Activated naive CD8-positive, alpha-beta T cell treated with anti-CD3 and anti-CD28 coated beads for 36 hours (primary cell): ENCODE measurements at places on chromosomes 5 and 9. TPM values are rescaled to one million over a fixed set of nuclear protein-coding genes. Genes with fewer than 3 reads are reported as not detected.

DNA sequence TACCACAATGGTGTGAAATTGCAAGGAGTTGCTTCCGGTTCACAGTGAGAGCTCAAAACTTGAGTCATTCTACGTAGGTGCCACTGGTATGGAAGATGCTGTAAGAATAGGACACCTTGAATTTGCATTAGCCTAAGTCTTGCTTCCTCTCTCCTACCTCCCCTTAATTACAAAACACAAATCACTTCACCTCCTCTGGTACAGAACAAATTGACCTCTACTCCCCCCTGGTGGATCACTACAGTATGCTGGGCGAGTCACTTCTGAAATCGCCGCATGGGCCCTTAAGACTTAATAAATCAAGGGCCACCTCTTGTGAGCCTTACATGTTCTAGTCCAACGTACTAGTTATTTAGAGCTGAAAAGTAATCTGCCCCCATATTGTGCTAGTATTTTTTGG lies 145.3 kb upstream of the SMARCA2 start:
- DNase-seq: peak; percentile 28
- H3K4me3 ChIP-seq: no peak overlapping the region
- H3K4me1 ChIP-seq: peaks cover 6% of the 10 kb centered on the region

DNA sequence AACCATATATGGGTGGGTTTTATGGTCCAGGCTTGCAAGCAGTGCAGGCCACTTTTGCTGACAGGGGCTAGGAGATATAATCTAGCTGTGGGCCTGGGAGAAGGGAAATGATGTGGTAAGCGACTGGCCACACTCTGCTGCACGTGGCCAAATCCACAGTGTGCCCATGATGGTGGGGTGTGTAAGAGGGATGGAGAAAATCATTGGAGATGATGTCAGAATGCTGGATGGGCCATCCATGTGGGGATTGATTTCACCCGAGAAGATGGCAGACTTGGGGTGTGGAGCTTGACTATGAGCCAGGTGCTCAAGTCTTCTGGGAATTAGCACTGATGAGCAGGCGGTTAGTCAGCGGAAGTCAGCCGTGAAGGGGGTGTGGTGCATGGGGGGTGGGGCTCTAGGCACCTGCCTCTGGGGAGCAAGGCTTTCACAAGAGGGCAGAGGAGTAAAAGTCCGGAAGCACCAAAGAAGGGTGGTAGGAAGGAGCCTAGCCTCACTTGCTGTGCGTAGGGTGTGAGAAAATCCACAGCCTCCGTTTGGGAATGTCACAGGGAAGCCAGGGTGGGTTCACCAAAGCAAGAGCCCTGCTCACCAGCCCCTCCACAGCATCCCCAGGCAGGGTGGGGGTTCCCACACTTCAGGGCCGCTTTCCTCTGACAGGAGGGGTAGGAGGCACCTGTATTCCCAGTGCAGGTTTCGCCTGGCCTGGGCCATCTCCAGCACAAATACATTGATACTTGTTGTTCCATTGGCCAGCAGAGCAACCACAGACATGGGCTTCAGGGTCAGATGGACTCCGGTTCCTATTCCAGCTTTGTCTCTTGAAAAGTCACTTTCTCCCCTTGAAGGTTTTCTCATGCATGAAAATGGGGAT lies 44.5 kb upstream of the ANGPTL2 start:
- no peak overlapping the region for H3K4me3 ChIP-seq
- H3K27me3 ChIP-seq: no peaks in the 10 kb centered on the region
- no peak overlapping the region for H3K27ac ChIP-seq
- no peak for DNase-seq
- H3K36me3 ChIP-seq: peaks cover 2% of the 10 kb centered on the region
- peaks cover 9% of the 10 kb centered on the region for H3K4me1 ChIP-seq

GRCh38 chr9:9585920-9586319 lies 1026.9 kb downstream of the PTPRD start:
- H3K27me3 ChIP-seq: no peaks in the 10 kb centered on the region
- H3K27ac ChIP-seq: no peak overlapping the region
- H3K4me1 ChIP-seq: no peaks in the 10 kb centered on the region
- DNase-seq: no peak

DNA sequence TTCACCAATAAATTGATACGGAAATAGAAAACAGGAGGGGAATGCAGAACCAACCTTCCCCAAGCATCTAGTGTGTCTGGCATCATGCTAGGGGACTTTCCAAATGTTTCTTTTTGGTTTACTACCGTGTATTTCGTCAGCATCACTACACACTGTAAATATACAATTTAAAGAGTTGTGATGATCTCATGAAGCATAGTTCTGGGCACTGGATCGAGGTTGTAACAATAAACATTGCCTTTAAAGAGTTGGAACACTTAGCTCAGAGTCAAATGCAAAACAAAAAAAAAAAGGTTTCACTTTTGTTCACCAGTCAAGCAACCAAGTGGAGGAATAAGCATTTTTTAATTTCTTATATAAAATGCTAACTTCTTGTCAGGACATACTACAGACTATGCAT lies 2.9 kb upstream of the SCAI start:
- no peak for DNase-seq
- no peaks in the 10 kb centered on the region for H3K27me3 ChIP-seq
- peaks cover 25% of the 10 kb centered on the region for H3K4me1 ChIP-seq
- no peak overlapping the region for H3K4me3 ChIP-seq
- peak overlapping the region; percentile 11 for H3K27ac ChIP-seq
- H3K36me3 ChIP-seq: no peaks in the 10 kb centered on the region

DNA sequence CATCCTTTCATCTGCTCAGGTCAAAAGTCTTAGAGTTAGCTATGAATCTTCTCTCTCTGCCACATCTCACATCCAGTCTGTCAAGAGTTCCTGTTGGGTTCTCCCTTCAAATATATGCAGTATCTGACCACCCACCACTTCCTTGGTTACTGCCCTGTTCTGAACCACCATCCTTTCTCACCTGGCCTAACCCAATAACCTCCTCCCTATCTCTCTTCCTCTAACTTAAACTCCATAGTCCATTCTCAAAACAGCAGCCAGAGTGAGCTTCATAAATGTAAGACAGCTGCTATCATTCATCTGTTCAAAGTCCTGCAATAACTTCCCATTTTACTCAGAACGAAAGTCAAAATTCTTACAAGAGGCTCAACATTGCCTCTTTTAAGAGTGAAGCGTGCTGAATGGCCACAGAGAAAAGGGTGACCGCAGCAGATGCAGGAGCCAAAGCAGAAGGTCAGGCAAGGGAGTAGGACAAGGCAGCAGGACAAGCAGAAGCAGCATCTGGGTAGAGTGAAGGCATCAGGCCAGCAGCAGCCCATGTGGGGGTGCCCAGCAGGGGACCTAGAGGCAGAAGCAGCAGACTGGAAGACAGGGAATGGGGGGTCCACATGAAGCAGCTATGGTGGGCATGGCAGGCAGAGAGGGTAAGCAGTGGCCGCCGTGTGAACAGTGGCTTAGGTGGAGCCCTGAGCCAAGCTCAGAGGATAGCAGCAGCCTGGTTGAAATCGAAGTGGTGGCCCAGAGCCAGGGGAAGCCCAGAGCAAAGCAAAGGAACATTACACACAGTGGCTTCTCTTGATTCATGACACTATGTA lies 39.3 kb upstream of the CDC42SE2 start:
- peaks cover 4% of the 10 kb centered on the region for H3K36me3 ChIP-seq
- H3K4me1 ChIP-seq: peaks cover 21% of the 10 kb centered on the region
- no peak overlapping the region for H3K4me3 ChIP-seq
- H3K27ac ChIP-seq: no peak overlapping the region
- DNase-seq: peak; percentile 7

The TMC1 gene
- total RNA-seq: not detected

The ISOC1 gene
- 24.3 TPM for total RNA-seq

The P4HA2 gene
- total RNA-seq: 8.7 TPM

The ACSL6 gene
- total RNA-seq: 4.6 TPM
